ENCODE measurements at places on chromosomes 7 and 10.

DNA sequence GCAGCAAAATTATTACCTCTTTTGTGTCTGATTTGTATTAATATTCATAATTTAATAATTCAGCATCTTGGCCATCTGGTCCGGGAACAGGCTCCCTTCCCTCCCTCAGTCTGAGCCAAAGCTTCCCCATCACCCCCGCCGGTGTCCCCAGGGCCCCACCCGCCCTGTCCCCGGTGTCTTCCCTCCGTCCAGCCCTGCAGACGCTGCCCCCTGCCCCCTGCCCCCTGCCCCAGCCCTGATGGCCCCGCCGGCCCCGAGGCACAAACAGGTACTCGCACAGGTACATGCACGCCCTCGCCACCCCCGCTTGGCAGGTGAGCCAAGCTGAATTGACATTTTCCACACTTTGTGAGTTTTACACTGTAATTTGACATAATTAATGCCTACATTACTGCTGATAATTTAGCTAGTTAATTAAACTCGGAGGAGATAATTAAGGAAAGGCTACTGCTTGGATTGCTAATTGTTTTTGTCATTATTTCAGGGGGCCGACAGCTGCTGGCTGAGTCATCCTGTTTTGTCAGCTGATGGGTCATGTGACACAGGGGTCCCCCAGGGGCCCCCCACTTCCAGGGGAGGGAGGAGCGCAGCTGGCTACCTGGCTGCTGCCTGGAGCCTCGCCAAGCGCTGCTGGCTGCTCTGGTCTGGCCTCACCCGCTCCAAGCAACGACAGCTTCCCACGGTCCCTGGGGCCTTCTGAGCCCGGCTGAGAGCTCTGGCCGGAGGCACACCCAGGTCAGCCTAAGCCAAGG is 36.6 kb downstream of the MICALL2 start:
- DNase-seq: no peak

DNA sequence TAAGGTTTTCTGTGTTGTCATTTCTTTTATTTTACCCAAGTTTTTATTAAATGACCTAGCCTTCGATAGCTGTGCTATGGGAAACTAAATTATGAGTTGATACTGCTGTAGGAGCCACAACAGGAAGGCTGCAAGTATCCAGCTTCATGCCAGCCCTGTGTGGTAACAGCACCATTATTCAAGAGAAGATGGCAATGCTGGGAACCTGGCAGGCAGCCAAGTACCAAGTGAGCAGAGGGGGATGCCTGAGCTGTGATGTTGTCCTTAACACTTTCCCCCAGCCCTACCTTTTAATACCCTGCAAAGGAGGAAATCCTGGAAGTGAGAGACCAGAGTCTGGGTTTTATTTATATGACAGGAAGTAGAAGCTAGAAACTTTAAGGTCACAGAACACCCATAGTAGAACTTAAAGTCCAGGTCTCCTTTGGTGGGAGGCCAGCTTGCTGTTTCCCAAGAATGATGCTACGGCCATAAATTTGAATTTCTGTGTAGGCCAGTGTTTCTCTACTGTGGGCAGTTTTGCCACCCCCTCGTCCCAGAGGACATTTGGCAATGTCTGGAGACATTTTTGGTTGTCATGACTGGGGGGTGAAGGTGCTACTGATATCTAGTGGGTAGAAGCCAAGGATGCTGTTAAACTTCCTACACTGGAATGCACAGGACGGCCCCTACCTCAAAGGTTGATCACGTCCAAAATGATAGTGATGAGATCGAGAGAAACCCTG is 9.2 kb upstream of the ATXN7L1 start:
- no peak for DNase-seq

DNA sequence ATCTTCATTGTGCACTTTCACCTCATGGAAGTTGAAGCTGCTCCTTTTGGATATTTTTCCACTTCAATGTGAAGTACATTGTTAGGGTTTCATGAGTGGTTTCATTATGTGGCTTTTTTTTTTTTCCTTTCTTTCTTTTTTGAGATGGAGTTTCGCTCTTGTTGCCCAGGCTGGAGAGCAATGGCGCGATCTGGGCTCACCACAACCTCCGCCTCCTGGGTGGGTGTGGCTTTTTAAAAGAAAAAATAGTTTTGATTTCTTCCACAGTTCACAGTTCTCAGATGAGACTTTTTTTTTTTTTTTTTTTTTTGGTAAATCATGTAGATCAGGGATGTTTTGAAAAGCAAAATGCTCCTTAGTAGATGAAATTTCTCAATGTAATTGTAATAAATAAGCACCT is 652.3 kb upstream of the ANKRD30A start:
- DNase-seq: no peak

DNA sequence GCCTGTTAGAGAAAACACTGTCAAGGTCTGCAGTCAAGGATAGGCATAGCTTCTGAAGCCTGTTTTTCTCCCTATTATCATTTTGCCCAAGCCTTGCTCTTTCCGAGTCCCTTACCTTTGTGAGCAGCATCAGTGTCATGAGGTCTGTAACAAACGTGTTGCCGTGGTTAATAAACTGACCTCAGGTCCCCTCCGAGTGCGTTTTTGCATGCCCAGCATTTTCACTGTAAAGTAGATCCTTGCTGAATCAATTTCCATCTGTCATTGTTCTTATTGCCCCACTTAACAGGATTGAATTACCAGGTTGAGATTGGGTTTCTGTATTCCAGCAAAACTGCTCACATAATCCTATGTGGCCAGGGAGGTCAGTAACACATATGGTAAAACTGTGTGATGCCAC is 110.3 kb downstream of the ZNF248 start:
- DNase-seq: no peak

GRCh38 chr10:24465891-24466818 is 257.2 kb downstream of the KIAA1217 start:
- DNase-seq: no peak

GRCh38 chr7:18308938-18309337 is 186.6 kb upstream of the HDAC9 start:
- no peak for DNase-seq

DNA sequence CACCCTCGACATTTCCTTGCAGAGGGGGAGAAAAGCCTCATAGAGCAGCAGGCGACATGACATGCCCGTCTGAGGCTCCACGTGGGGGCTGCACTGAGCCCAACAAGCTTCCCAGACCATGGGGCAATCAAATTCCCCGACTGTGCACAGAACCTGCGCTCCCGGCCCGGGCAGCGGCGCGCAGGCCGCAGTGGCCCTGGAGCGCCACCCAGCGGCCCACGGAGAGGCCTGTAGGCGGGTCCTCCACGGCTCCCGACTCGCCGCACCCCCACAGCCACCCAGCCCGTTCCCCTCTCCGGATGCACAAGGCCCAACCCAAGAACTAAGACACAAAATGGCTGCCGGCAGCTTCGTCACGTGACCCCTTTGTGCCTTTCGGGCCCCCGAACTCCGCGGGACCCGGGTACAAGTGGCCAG is 816 bp downstream of the EPC1 start:
- DNase-seq: peak; percentile 86

GRCh38 chr10:99906470-99906869 is 103.3 kb downstream of the DNMBP start:
- no peak for DNase-seq

GRCh38 chr7:25632616-25633015 is 404.3 kb upstream of the NPVF start:
- no peak for DNase-seq

- no peak for DNase-seq
These were observed 193.2 kb downstream of the MYOF start for GRCh38 chr10:93288679-93289634.

DNA sequence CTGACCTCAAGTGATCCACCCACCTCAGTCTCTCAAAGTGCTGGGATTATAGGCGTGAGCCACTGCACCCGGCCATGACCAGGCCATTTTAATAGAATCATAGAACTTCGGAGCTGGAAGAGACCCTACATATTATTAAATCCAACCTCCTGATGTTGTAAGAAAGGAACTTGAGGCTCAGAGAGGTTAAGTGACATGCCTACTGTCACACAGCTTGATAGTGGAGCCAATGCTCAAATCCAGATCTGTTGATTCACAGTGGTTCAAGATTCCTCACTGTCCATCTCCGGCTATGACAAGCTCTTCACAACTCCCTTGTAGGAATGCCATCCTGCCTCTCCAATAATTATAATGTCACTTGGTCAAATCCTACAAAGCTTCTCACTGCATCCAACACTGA is 65.3 kb downstream of the MYOF start:
- no peak for DNase-seq

- no peak for DNase-seq
These were observed 234.5 kb downstream of the AHR start for GRCh38 chr7:17532861-17533404.

DNA sequence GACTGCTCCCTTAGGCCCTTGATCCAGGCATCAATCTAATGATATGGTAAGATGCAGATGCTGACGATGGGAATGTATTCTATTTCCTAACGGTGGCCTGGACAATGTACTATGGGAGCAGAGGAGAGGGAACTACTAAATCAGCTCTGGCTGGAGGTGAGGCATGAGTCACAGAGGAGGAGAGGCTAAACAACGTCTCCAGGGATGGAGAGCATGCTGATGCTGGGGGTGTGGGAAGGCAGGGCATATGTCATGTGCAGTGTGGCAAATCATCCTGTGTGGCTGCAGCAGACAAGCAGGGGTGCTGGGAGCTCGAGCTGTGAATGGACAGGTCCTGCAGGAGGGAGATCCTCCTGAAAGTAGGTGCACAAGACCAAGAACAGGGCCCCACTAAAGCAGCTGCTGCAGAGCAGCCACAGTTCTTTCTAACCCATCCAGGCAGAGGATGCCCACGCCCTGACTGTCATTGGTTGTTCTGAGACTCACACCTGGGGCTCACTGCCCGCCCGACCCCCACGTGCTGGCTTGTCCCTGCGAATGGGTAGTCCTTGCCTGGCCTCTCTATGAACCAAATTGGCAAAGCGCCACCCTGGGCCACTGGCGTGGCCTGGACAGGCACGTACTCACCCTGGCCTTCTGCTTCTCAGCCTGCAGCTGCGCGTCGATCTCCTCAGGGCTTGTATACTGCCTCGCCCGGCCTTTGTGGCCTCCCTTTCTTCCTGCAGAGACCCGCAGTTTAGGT is 4.0 kb downstream of the PDAP1 start:
- DNase-seq: no peak

GRCh38 chr10:84333864-84334451 is 5.6 kb downstream of the CCSER2 start:
- DNase-seq: peak; percentile 47

GRCh38 chr7:32048970-32049491 is 21.2 kb downstream of the PDE1C start:
- DNase-seq: no peak

DNA sequence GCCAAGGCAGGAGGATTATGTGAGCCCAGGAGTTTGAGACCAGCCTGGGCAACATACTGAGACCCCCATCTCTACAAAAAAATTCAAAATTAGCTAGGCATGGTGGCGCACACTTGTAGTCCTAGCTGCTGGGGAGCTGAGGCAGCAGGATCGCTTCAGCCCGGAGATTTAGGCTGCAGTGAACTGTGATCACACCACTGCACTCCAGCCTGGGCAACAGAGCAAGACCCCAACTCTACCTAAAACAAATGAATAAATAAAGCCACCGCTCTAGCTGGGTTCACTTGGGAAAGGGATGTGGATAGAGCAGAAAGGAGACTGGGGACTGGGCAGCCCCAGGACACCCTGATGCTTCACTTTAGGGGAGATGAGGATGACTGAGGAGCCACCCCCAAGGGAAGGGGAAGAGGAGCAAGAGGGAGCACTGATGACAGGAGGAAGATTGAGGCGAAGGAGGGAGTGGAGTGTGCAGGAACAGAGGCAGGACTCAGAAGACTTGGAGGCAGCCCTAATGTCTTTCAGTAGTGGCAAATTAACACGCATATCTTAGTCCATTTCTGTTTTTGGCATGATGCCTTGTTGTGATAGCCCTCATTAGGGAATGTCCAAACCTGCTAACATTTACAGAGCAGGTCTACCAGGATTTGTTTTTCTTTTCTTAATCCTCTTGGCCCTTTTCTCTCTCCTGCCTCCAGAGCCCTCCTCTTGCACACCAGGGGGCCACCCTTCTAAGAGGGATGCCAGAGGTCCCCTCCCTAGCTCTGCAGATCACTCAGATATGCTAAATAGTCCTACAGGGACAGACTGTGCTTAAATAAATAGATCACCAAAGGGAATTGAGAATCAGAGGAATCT is 88.3 kb downstream of the C10orf105 start:
- DNase-seq: no peak

DNA sequence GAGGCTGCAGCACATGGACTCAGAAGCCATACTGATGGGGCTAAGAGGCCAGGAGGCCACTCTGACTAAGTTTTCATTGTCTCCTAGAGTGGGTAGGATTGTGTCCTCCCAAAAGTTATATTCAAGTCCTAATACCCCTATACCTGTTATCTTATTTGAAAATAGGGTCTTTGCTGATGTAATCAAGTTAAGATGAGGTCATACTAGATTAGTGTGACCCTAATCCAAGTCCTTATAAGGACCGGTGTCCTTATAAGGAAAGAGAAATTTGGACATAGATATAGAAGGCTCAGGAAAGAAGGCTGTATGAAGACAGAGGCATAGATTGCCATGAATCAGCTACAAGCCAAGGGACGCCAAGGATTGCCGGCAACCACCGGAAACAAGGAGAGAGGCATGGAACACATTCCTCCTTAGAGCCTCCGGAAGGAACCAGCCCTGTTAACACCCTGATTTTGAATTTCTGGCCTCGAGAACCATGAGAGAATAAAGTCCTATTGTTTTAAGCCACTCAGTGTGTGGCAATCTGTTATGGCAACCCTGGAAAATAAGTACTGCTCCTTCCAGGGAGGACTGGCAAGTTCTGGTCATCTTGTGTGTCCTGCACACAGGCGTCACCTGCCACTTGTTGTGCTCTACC is 157.0 kb downstream of the EMX2 start:
- no peak for DNase-seq

DNA sequence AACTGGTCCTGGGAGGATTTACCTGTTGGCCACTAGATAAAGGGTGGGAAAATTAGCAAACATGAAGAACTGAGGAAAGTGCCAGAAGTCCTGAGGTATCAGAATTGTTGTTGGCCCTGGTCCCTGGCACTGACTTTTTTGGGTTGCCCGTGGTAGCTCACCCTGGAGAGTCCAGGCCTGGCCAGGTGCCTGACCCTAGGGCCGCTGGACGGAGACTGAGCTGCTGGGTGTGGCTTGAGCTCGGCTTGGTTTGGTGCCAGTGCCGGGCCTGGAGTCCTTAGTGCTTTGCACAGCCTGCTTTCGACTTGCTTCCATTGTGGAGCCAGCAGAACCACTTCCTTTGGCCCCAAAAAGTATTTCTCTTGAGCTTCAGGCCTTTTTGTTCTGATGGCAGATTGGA is 12.9 kb downstream of the MDH2 start:
- DNase-seq: no peak

DNA sequence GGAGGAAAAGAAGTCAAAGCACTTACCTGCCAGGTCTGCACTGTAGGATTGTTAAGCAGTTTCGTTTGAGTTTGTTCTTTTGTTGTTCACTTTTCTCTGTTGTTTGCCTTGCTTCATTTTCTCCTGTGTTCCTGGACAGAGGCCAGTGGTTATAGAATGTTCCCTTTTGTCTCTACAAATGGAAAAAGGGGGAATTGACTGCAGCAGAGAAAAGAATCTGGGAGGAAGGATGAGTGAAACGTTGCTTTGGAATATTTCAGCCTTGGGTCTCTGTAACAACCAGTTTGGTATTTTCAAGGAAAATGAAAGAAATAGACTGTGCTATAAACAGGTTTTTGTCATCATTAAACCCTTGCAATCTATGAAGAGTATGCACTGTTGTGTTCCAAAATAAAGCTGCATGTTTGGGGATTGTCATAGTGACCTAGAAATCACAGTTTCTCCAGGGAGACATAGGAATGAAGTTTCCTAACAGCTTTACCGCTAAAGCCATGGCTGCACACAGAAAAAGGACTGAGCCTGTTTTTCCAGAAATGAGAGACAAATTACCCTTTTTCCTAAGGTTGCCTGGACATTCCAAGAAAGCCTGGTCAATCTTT is 60.8 kb upstream of the HABP2 start:
- DNase-seq: no peak

GRCh38 chr7:134710854-134711624 is 64.4 kb downstream of the BPGM start:
- DNase-seq: peak; percentile 18
